ENCODE measurements at places on chromosomes 1 and 21.

DNA sequence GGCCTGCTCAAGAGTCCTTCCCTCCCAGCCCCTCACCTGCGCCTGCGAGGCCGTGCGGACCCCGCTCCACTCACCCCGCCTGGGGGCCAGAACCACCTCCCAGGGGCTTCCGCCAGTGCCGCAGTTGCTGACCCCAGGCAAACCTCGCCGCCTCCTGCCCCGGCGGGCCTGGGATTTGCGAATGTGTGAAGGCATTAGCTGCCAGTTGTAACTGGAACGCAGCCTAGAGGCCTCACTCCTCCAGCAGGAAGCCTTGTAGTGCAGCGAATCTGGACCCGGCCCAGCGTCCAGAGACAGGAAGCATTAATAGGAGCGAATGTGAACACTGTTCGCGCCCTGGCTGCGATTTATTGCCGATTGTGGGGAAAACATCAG, 140.9 kb upstream of the ARHGEF16 start:
- no peak for DNase-seq

DNA sequence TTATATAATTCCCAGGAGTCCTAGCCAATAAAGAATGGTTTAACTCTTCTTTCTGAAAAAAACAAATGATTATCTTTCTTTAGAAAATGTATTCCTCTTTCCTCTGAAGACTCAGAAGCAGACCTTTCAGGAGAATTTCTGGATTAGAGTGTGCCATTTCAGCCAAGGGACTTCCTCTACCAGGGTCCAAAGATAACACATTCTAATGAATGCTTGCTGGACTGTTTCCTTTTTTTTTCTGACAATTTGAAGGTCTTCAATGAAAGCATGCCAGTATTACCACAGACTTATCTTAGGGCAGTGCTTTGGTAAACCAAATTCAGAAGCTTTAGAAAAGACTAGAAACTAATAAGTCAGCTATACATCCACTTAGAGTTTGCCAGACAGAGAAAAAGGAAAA, 80.5 kb downstream of the RERE start:
- DNase-seq = no peak

DNA sequence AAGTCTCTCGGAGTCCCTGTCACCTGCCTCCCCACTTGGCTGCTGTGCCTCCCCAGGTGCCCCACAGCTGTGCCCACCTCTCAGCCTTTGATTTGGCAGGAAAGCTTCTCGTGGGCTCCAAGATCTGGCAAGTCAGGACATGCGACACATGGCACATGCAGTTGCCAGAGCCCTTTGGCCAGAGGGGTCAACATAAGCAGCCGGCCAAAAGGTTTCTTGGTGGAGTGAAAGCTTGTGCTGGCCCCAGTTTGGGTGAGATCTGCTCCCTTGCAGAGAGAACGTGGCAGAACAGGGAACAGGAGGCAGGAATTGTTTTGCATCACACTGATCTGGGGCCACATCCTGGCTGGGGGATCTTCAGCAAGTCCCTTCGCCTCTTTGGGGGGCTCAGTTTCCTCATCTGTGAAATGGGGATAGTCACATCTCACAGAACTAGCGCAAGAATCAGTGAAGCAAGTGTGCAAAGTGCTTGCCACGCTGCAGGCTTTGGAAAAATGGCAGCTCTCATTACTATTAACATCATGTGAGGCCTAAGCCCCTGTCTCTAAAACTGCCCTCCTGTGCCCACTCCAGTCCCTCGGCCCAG, 232.6 kb downstream of the TRABD2B start:
- no peak for DNase-seq

- DNase-seq = no peak
Measured at GRCh38 chr1:98964198-98964597, 40.5 kb downstream of the PLPPR5 start.

GRCh38 chr1:11541956-11542355, 63.0 kb downstream of the DISP3 start:
- DNase-seq = no peak

- DNase-seq = no peak
Measured at GRCh38 chr1:235865565-235866204, 1.0 kb downstream of the LYST start.

DNA sequence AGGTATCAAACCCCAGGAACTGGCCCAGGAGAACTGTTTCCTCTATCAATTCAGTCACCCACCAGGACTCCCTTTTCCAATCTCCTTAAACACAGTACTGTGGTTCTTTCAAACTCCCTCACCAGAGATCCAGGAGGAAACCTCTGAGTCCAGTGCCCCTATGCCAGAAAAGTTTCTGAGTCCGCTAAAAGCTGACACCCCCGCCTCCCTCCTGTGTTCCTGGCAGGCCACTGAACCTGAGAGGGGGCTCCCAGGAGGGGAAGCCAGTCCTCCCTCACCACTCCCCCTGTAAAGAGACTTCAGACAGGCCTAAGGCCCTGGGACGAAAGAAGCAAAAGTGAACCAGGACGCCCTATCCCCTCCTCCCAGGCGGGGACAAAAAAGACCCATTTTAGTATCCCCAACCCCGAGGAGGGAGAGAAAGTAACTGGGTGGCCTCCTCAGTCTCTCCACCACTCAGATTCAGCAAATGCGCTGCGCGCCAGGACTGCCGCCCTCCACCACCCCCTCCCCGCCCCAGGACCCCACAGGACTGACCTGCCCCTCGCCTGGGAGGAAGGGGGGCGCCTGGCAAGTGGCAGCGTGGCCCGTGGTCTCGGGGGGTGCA, 624 bp downstream of the SLC41A1 start:
- DNase-seq = no peak

GRCh38 chr21:33267250-33267649, 1.1 kb downstream of the IL10RB start:
- no peak for DNase-seq

DNA sequence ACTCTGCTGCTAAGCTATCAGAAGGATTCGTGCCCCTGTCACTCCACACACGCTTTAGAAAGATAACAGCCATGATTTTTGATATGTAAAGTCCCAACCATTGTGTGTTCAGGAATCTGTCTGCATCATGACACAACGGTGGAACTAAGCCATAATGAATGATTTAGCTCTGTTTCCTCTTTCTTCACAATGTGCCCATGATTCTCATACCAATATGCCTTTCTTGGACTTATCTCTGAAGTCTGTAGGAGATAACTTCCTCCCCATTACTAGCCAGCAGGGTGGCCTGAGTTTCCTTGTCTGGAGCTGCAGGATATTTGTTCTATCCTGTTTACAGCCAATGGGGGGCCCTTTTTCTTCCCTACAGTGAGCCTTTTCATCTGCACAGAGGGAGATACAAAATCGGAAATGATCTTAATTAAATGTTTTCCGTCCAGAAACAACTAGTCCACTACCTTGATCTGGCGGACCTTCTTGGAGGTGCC, 511.7 kb downstream of the USP25 start:
- DNase-seq = no peak

GRCh38 chr1:171310661-171311087, 3.3 kb upstream of the FMO4 start:
- no peak for DNase-seq

- DNase-seq = no peak
Measured at GRCh38 chr1:50109116-50109515, 396 bp downstream of the ELAVL4 start.

GRCh38 chr1:230906226-230906625, 37.9 kb upstream of the C1orf198 start:
- no peak for DNase-seq

GRCh38 chr21:14479241-14479786, 66.8 kb downstream of the SAMSN1 start:
- DNase-seq = no peak

GRCh38 chr1:44621841-44622286, 52.4 kb downstream of the TMEM53 start:
- no peak for DNase-seq

- no peak for DNase-seq
Measured at GRCh38 chr21:39673736-39674135, 61.0 kb downstream of the B3GALT5 start.

DNA sequence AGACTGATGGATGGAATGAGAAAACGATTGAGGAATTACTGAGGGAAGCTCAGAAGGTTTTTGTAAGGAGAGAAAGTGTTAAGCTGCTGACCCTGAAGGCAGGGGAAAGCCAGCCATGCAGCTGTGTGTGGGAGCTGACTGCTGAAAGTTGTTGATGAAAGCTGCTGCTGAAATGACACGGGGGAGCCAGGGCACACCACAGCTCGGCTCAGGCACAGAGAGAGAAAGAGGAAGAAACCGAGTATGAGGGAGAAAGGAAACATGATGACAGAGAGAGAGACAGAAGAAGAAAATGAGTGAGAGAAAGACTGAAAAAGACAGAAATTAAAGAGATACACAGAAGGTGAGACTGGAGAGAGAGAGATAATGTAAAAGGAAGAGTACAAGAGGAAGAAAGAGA, 115.5 kb downstream of the LRRC53 start:
- no peak for DNase-seq

DNA sequence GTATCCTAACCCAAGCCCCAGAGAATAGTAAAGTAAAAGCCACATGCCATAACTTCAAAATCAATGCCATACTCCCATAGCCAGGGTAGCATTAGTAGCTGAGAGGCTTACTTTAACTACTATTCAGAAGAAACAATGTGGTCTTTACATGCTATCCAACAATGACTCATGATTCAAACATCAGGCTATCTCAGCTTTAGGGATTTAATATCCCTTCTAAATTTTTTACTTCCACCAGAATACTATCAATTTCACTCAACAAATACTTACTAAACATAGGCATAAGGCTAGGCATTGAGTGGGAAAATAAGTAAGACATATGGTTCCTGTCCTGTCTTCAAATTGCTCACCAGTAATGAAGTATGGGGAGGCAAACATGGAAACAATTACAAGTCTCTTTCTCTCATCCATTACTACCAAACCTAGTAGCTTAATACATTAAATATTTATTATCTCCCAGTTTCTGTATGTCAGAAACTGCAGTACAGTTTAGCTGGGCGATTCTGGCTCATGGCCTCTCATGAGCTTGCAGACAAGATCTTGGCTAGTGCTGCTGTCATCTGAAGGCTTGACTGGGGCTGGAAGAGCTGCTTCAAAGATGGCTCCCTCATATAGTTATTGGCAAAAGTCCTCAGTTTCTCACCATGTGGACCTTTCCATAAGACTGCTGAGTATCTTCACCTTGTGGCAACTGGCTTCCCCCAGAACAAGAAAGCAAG, 30.7 kb downstream of the EVI5 start:
- no peak for DNase-seq

DNA sequence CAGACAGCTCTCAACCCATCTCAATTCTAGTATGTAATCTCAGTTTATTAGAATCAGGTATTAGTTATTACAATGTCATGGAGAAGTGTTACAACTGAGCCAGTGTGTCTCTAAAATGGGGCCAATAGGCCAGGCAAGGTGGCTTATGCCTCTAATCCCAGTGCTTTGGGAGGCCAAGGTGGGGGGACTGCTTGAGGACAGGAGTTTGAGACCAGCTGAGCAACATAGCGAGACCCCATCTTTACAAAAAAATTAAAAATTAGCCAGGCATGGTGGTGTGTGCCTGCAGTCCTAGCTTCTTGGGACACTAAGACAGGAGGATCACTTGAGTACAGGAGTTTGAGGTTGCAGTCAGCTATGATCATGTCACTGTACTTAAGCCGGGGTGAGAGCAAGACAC, 104.9 kb downstream of the BCAR3 start:
- no peak for DNase-seq

DNA sequence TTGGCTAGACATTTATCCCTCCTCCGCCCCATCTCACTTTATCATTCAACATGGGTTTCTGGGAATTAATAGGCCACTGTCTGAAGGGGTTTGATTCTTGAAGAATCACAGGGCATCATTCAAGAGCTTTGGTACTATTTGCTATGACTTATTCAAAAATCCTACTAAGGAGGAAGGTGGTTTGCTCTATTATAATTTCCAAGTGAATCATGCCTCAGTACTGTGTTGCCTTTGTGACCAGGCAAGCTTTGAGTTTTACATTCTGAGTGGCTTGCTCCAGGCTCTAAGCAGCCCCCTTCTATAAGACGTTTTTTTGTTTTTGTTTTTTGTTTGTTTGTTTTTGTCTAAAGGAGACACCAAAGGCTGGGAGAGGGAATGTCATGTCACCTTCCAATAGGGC, 2.6 kb downstream of the C1orf21 start:
- DNase-seq = no peak

DNA sequence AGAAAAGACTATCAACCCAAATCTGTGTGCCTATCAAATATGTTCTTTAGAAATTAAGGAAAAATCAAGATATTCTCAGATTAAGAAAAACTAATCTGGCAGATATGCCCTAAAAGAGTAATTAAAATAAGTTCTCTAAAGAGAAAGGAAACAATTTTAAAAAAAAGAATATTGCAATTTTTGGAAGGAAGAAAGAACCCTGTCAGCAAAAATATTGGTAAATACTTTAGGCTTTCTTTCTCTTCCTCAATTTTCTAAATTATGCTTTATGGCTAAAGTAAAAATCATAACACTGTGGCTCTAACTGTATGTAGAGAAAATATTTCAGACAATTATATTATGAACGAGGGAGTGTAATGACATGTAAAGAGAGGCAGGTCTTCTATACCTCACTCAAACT, 691.3 kb upstream of the PTBP2 start:
- DNase-seq = no peak

DNA sequence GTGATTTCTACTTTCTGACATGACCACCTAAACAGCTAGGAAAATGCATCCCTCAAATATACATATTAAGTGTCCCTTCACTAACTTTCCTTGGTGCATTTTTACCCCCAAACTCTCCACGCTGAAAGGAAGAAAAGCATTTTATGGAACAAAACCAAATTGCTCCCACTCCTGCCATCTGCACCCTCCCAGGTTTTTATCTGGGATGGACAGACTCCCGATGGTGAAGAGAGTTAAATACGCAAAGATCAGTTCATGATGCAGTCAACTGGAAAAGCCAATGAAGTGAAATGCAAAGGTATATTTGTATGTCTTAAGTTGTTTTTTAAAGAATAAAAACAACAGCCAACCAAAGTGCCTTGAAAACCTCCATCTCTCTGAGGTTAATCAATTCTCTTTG, 2.7 kb downstream of the DSTYK start:
- no peak for DNase-seq

- DNase-seq = no peak
Measured at GRCh38 chr1:4571263-4571662, 83.1 kb upstream of the AJAP1 start.

DNA sequence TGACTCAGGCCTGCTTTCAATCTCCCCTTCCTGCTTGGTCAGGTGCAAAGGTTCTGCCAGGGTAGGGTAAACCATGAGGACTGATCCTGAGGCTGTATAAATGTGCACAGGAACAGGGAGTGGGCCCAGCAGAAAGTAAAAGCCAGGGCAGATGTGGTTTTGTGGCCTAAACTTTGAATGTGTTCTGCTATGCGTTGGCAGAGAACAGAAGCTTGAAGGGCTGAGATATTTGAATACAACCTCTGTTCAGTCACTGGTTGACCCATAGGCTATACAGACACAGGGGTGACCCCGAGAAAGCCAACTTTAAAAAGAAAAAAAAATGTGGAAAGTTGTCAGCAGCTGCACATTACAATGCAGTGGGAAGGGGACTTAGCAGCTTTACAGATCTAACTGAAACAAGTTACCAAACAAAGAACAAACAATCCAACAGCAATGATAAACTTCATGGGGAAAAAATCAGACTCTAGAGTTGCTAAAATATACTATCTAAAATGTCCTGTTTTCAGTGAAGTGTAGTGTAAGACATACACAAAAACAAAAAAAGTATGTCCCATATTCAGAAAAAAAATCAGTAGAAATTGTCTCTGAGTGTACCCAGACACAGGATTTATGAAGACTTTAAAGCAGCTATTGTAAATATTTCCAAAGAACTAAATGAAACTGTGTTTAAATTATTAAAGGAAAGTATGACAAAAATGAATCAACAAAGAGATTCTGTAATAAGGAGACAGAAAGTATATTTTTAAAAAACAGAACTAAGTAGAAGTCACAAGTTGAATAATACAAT, 216.1 kb downstream of the RPS6KC1 start:
- no peak for DNase-seq

Measured in activated T-helper 1 cell treated with Interleukin-2 at 50 U/mL for 16 hours (primary cell).